Fibroblast of skin of back (primary cell): ENCODE measurements at places on chromosomes 2 and 18.
A peak's percentile ranks its signal among the peaks of the same experiment; 100 is the strongest.

GRCh38 chr18:55695091-55695490 lies 107.1 kb upstream of the TCF4 start:
- peak; percentile 63 for DNase-seq

- no peak for DNase-seq
These were observed at the start of gene CGREF1 for GRCh38 chr2:27118525-27119329. Gene CGREF1 (minus strand): TSS chr2:27119128. CDS start chr2:27104366, 14,762 bp downstream.

DNA sequence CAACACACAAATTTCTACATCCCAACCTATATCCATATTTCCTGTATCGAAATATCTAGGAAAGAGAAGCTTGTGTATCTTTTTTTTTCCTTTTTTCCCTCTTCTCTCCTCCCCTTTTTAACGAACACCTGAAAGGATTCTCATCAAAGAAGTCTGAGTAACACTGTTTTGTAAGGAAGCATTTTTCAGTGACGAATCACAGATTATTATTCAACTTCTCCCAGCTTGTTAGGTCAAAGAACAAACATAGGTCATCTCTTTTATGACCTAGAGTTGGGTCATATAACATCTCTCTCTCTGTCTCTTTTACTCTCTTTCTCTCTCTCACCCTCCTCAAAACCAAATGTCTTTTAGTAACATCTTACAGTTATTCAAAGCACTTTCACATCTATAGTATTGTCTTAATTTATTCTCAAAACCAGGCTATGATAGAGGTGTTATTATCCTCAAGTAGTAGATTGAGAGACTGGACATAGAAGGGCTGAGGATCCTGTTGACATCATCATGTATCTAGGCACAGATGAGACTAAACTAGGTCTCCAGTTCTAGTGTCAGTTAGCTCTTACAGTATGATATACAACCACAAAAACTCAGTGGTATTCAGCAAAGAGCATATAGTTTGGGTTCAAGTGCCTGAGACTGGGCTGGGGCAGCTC lies 80.1 kb upstream of the SPOPL start:
- peak; percentile 33 for DNase-seq

DNA sequence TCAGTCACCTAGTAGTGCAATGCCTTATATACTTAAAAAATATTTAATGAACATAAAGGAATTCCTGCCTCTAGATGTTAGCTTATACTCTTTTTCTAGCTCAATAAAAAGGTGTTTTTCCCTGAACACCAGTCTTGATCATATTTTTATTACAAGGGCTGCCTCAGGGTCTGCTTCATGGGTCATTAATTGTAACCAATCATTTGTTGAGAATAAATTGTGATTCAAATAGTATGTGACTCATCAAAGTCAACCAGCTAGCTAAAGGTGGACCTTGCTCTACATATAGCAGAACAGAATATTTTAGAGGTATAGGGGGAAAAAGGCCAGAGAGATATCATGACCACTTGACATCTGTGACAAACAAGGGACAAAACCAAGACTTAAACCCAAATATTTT lies 114.0 kb downstream of the PIK3C3 start:
- DNase-seq = no peak

GRCh38 chr2:191109888-191110287 lies 40.9 kb downstream of the STAT4 start:
- peak; percentile 43 for DNase-seq

GRCh38 chr2:148960483-148960882 lies 78.0 kb upstream of the LYPD6B start:
- DNase-seq = no peak

- no peak for DNase-seq
These were observed 254.0 kb upstream of the DSEL start for GRCh38 chr18:67770520-67770919.
